Muscle of back (tissue), 13 donors: ENCODE measurements at places on chromosomes 5 and 9. TPM values are rescaled to one million over a fixed set of nuclear protein-coding genes. Genes with fewer than 3 reads are reported as not detected.

DNA sequence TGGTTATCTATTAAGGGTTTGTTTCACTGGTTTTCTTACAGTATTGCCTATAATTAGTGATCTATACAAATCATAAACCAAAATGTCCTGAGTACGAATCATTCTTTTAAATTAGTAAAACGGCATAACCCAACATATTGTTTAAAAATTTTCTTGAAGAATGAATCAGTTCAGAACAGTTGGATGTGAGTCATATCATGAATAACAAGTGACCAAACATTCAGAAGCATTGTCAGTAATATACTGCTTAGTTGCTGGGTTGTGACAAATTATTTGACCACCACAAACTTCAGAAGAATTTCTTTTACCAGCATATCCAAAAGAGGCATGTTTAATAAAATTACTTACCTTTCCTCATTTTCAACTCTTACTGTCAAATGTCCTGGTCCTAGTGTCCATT is 111.2 kb downstream of the UNC13B start:
- DNase-seq, result peak; percentile 9

DNA sequence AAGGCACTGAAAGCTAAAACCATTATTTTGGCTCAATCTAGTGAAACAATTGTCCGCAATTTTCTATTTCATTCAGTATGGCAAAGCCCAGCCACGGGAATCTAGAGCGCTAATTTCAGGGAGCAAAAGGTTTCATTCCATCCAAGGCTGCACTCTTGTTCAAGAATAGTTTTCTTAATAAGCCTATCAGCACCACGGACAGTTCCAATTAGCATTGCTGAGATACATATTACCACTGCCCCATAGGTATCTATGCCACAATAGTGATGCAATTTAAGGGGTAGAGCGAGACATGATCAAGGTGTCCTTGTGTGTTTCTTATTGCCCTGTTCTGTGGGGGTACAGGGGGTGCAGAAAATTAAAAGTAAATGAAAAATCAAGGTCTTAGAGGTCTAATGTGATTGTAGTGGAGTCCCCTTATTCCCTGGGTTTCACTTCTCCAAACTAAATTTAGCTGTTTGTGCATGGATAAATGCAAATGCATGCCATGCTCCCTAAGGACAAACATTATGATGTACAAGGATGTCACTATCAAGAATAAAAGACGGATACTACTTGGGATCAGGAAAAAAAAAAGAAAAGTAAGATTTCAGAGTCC is 45.5 kb downstream of the SPOCK1 start:
- DNase-seq, result peak; percentile 40

DNA sequence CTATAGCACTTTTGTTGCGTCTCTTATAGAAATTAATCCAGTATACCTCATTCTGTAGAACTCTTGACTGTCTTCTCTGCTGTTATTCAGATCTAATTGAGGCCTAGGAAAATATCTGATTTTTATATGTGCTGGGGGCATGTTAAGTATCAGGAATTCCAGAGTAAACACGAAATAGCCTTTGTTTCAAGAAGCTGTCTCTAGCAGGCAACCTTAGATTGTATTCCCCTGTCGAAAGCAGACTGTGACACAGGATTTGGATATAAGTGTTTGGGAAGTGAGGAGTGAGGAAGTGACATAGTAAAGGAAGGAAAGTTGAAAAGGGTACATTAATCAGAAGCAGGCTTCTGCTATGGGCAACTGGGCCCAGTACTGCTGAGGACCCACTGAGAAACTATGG is 72.1 kb upstream of the RASA1 start:
- DNase-seq, result no peak

GRCh38 chr5:61020415-61020814 is 75.4 kb downstream of the NDUFAF2 start:
- no peak for DNase-seq

DNA sequence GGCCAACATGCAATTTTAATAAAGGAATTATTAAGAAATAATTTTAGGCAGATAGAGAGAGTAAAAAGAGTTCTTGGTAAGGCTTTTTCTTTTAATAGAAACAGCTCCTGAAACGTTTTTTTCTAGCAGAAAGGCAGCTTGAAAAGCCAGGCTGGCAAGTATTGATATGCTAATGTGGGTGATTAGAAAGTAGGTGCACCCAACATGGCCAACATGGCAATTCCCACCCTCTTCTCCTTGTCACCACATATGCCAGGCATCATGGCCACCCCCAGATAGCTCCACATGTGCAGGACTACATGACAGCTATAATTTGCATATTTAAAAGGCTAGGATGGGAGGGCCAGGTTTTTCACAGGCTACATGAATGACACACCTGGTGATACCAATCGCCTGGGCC is 615.2 kb downstream of the PTPRD start:
- no peak for DNase-seq

DNA sequence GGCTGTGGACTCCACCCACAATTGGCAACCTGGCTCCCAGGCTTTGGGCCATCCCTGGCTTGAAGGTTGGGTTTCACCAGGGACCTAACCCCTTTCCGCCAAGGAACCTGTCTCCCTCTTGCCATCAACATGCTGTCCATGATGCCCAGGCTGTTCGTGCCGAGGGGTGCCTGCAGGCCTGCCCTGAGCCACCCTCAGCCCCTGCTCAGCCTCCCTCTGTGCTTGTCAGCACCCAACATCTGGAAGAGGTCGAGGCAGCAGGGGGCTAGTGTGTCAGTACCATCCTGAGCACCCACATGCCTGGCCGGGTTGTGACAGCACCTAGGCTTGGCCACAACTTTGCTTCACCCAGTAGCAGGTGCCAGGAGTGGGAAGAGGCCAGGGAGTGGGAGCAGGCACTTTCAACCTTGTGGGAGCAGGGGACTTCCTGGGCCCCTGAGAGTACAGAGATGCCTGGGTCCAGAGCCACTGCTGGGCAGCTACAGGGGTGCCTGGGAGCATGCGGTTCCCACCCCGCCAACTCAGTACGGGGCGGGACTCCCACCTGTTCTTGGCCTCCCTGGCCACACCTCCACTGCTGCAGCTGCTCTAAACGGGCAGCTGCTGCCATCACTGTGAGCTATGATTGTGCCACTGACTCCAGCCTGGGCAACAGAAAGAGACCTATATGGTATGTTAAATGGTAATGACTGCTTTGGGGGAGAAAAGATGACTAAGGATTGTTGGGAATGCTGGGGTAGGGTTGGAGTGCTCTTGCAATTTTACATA is 6.3 kb downstream of the PDCD1LG2 start:
- DNase-seq, result no peak

DNA sequence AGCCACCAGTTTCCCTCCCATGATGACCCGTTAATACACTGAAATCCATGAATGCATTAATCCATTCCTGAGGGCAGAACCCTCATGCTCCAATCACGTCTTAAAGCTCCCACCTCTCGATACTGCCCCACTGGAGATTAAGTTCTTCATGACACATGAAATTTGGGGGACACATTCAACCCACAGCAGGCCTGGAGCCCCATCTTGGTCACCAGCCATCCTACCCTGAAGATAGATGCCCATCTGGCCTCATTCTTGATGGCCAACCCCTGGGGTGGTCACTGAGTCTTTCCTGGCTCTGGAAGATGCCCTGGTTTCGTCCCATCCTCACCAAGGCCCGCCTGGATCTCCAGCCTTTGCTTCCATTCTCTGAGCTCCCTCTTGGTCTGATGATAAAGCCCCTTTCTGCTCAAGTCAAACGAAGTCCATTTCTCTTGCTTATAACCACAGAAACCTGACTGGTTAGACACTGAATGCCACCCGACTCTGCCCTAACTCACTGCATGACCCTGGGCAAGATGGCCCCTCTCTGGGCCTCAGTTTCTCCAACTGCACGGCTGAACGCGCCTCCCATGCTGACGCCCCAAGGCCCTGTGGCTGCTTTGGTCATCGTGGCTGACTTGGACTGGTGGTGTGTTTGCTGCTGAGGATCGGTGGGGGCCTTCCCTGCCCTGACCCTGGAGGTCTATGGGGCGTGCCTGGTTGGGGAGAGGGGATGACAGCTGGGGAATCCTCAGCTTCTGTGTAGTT is 138.4 kb upstream of the IER5L start:
- no peak for DNase-seq

DNA sequence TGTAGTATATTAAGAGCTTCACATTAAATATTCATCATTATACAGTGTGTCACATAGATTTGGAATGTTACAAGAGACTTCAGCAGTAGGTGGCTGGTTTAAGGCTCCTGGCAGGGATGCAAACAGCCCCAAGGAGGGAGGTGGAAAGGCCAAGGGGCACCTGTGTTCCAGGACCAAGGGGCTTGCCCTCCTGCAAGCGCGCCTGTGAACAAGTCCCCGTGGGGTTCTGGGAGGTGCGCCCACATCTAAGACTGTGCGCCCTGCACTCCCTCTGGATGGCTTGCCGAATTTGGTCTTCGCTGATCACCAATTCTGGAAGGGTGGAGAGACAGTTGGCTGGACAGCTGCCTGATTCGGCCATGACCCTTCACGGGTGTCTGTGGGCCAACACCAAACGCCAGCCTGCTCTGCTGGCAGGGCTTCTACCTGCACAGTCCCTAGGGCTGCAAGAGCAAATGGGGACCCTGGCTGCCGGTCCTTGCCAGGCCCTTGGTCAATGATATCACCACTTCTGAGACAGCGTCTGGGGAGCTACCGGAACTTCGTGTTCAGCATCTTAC is 12.1 kb upstream of the SLC25A51 start:
- DNase-seq, result no peak

GRCh38 chr9:76026796-76027195 is 136.3 kb downstream of the PCSK5 start:
- no peak for DNase-seq

GRCh38 chr5:98651715-98652114 is 121.7 kb upstream of the RGMB start:
- no peak for DNase-seq

DNA sequence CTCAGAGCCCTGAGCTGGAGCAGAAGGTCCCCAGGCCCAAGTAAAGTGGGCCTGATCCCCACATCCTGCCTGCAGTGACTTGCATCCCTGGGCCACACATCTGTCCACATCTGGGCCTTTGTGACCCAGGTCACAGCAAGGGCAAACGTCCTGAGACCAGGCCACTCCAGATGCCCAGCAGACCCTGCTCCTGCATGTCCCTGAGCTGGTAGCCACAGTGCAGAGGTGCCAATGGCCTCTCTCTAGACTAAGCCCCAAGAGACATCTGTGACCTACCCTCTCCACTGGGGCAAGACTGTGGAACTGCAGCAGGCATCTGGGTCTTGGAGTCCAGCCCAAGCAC is 2.5 kb downstream of the FLT4 start:
- no peak for DNase-seq

DNA sequence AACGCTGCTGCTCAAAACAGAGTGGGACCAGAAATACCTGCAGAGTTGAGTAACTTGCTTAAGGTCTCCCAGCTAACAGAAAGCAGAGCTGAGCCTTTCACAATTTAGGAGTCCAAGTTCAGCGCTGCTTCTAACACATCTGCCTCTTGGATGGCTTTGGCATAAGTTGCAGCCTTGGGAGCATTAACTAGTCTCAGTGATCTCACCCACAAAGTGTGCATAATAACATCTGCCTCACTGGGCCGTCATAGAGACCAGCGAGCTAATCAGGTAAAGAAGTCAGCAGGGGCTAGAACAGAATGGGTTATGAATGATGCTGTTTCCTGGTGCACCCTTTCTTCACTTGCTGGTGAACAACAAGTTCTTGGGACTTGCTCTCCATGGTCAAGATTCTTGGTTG is 36.5 kb downstream of the WWC1 start:
- DNase-seq, result no peak

DNA sequence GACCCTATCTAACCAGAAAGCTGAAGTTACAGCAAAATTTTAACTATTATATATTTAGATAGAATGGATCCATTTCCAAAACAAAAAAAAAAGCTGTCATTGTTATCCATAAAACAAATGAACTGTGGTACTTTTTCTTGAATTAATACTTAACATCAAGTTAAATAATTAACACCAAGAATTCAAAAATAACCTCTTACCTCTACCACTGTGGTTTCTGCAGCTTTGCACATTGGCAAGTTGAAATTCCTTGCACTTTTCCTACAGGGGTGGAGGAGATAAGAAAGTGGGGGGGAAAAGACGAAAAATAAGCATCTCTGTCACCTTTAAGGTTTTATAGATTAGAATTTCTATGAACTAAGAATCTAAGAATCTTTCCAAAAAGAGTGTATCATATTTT is 30.0 kb downstream of the OXCT1 start:
- no peak for DNase-seq

DNA sequence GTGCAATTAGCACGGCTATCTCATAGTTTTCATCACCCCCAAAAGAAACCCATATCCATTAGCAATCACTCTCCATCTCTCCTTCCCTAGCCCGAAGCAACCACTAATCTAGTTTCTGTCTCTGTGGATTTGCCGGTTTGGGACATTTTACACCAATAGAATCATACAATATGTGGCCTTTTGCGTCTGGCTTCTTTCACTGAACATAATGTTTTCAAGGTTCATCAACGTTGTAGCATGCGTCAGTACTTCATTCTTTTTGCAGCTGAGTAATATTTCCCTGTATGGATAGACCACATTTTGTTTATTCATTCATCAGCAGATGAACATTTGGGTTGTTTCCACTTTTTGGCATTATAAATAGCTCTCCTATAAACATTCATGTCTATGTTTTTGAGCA is 75.4 kb upstream of the TBC1D2 start:
- no peak for DNase-seq

The FAM193B gene
- polyA plus RNA-seq, result 39.6 TPM

The NTRK2 gene
- polyA plus RNA-seq, result 31.5 TPM

The BTNL3 gene
- 0.09 TPM for polyA plus RNA-seq

The PCDHGC4 gene
- polyA plus RNA-seq, result 1.6 TPM

The ZNF462 gene
- 10.2 TPM for polyA plus RNA-seq

The RASGRF2 gene
- 0.83 TPM for polyA plus RNA-seq

The FRMD3 gene
- 29.9 TPM for polyA plus RNA-seq

The PCDHA1 gene
- polyA plus RNA-seq, result not detected
